Activated naive CD4-positive, alpha-beta T cell (primary cell): ENCODE measurements at places on chromosomes 12 and 14.

GRCh38 chr12:59742841-59743240, 147.0 kb downstream of the SLC16A7 start:
- no peak for DNase-seq

DNA sequence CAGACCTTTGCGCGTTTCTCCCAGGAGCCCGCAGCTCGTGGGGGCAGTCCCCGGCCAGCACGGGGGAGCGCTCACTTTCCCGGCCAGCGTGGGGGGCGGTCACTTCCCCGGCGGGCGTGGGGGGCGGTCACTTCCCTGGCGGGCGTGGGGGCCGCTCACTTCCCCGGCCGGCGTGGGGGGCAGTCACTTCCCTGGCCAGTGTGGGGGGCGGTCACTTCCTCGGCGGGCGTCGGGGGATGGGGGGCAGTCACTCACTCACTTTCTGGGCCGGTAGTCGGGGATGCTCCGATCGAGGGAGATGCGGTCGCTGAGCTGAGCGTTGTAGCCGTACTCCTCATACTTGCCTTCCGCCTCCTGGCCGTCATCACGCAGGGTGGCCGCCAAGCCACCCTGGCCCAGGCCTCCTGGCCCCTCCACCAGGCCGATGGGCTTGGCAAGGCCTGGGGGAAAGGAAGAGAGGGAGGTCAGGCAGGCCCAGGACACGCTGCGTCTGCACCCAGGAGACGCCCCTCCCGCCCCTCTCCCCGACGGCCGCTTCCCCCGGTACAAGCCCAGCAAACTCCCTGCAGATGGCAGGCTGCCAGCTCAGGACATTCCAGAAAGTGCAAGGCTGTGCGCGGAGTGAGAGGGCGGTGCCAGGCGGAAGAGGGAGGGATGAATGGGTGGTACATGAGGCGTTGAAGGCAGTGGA, 43.3 kb downstream of the GALNT9 start:
- no peak for DNase-seq

DNA sequence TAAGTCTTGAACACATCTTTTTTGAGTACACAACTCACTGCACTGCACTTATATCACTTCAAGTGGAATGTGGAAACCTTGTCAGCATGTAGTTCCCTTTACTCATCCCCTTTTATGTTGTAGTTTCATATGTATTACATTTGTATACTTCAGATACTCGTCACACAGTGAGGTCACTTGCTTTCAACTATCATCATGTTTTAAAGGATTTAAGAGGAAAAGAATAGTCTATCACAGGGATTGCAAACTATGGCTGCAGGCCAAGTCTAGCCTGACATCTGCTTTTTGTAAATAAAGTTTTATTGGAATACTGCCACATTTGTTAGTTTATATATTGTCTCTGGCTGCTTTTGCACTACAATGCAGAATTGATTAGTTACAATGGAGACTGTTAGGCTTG, 24.3 kb downstream of the CNOT2 start:
- DNase-seq = no peak

- no peak for DNase-seq
Measured at GRCh38 chr14:70785556-70785955, 23.8 kb downstream of the MAP3K9 start.

- no peak for DNase-seq
Measured at GRCh38 chr12:77064896-77065360, 441 bp downstream of the E2F7 start.

- DNase-seq = no peak
Measured at GRCh38 chr12:28586481-28586880, 396.2 kb downstream of the CCDC91 start.

DNA sequence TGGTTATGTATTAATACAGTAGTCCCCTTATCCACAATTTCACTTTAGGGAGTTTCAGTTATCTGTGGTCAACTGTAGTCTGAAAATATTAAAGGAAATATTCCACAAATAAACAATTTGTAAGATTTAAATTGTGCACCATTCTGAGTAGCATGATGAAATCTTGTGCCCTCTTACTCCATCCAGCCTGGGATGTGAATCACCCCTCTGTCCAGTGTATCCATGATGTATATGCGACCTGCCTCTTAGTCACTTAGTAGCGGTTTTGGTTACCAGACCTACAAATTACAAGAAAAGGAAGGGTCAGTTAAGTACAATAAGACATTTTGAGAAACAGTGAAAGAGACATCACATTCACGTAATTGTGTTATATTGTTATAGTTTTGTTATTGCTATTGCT, 39.9 kb upstream of the MDGA2 start:
- no peak for DNase-seq

DNA sequence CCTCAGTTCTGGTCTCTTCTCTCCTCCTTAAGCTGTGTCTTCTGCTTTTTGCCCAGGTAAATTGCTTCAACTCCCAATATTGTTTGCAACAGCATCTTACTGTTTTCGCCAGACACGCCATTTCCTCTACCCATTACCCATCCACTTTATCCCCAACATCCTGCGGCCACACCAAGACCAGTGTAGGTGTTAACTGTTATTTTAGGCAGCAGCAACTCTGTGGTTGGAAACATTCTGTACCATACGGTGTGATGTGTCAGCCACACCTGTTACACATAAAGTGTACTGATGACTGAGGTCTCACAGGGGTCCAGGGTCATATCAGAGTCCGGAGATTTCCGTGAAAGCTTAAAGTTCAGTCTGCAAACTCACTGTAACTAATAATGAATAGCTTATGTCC, 21.8 kb upstream of the KLRD1 start:
- DNase-seq = no peak

DNA sequence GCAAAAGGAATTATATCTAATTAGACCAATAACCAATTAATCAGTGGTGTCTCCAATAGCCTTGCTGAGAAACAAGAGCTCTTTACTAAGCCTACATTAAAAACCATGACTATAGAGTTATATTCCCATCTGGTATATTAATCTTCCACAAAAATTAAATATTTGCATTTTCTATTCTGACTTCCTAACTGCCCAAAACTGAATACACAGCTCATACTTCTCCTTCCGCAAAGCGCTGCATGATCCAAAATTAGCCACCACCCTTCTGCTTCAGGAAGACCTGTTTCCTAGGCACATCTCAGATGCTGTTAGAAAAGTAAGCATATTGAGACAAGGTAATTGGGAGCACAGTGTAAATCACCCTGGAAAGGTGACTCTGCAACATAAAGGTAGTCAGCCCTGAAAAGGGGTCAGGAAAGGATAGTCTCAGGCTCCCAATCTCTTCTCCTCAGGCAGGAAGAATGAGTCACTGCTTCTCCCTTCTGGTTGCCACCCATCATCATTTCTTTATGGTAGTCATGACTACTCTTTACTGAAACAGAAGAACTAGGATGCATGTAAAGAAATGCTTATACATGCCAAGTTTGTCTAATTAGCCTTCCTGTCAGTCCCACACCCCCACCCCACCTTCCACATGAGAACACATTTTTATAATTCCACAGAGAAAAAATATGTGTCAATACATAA, 54.3 kb downstream of the PLCZ1 start:
- no peak for DNase-seq

GRCh38 chr12:68886636-68887572, 46.1 kb downstream of the CPM start:
- DNase-seq = no peak

DNA sequence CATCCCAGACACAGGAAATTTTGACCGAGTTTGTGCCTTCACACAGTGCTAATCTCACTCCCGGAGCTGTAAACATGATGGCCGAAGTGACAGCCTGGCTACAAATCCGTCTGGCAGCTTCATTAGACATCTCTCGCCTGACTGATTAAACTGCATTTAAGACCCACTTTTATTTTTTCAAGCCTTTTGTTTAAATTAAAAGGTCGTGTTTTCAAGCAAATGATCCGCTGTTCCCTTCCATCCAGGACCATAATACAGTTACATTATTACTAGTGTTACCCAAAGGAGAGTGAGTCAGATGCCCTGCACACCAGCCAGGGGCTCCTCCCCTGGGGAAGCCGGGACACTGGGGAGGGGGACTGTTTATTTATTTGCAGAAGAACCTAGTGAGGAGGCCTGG, 200.2 kb downstream of the EXOC5 start:
- DNase-seq = no peak

DNA sequence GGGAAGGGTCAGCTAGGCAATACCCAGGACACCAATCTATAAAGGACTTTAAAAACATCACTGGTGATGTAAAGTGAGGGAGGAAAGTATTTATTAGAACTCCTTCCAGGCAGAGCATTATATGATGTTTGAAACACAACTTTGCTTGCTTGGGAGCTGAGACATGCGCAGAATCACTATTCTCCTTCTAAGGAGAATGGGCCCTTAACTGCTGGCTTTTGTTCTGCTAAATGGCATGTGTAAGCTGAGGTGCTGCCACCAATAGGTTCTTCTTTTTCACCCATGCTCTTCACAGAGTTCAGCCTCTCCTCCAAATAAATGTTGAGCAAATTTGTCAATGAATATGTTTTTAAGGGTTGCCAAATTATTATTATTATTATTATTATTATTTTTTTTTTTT, 3.9 kb downstream of the STAC3 start:
- DNase-seq = no peak

- DNase-seq = no peak
Measured at GRCh38 chr14:22819151-22819988, 4.1 kb upstream of the SLC7A7 start.

DNA sequence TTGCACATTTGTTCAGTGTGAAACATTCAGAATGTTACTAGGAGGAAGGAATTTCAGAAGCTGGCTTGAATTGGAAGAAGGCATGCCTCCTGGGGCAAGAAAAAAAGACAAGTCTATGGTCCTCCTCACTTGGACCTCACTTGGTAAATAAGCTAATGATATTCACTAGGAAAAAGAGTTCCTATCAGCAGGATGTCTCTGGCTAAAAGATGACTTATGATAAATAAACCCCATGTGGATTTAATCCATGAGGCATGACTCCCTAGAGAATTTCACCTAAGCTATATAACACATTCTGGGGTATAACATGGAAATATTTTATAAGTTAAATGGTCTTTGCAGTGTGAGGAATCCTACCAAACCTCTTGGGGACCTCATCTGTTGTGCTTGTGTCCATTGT, 199.9 kb downstream of the LRIG3 start:
- no peak for DNase-seq

GRCh38 chr12:57883057-57883456, 36.5 kb upstream of the CTDSP2 start:
- no peak for DNase-seq

- DNase-seq = no peak
Measured at GRCh38 chr12:52837781-52838608, 3.9 kb upstream of the KRT79 start.

GRCh38 chr12:94031763-94032162, 116.6 kb upstream of the PLXNC1 start:
- no peak for DNase-seq

DNA sequence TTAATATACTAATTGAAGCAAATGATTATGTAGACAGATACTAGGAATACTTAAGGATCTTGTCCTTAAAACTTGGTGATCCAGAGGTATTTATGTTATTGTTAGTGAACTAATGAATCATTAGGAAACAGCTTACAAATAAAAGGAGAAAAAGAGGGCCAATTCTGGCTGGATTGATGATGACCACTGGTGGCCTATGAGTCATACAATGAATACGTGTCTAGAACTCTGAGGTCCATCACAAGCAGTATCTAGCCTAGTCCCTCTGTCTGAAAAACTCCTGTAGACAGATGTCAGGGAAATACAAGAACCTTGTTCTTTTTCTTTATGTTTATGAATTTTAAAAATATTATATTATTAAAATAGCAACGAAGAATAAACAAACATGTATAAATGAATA, 51.7 kb upstream of the RTL1 start:
- no peak for DNase-seq

DNA sequence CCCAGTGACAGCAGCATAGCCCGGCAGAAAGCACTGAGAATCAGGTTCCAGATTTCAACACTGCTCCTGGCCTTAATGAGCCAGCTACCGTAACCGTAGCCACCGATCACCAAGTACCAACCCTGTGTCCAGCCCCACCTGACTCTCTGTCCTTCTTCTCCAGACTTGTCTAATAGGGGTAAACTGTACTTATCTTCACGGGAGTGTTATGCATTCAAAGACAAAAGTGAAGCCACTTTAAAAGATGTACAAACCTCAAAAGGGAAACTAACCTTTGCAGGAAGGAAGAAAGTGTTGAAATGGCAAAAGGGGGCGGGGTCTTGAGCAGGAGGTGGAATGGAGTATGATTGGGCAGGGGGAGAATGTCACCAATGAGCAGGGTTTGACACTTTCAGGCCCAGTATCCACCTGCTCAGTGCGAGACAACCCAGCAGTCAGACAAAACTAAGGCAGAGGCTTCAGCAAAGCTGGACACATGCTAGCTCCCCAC, 226.1 kb downstream of the CHST11 start:
- peak; percentile 33 for DNase-seq

DNA sequence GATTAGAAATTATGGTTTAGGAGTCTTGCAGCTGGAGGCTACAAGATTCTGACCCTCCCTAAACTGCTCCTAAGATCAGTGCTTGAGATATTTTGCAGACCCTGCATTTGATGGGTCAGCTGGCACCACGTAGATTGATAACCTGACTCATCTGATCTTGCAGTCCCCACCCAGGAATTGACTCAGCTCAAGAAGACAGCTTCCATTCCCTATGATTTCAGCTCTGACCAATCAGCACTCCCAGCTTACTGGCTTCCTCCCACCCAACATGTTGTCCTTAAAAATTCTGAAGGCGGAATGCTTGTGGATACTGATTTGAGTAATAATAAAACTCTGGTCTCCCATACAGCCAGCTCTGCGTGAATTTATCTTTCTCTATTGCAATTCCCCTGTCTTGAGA, 23.2 kb upstream of the MTHFD1 start:
- DNase-seq = no peak

- no peak for DNase-seq
Measured at GRCh38 chr12:16437281-16437816, 89.9 kb downstream of the MGST1 start.

DNA sequence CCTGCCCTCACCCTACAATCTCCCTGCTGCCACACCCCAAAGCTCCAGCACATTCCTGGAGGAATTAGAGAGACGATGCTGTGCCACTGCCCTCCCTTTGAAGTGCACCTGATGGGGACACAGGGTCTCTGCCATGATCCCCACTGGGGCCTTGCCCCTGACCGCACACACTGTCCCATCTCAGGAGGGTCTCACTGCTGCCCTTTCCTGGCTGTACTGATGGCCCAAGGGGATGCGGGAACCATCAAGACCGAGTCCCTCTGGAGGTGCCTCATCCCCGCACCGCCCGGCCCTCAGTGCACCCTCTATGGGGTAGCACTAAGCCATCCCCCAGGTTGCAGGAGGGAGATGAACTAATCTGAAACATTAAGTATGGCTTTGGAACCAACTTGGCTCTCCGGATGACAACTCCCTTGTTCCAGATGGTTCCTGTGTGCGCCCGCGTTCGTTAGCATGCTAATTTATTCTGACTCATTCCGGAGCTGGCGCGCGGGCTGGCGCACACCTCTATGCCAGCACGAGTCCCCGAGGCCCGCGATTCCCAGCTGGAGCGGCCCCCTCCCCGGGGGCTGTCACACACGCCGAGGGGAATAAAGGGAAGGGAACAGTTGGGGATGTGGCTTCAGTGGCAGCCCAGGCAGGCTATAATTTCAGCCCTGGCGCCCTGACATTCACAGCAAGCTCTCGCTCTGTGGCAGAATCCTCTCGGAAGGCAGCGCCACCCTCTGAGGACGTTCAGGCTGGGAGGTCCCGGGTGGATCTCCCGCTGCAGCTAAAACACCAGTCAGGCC, 34.2 kb upstream of the C14orf180 start:
- DNase-seq = no peak
